ENCODE measurements at places on chromosomes 4 and X.

DNA sequence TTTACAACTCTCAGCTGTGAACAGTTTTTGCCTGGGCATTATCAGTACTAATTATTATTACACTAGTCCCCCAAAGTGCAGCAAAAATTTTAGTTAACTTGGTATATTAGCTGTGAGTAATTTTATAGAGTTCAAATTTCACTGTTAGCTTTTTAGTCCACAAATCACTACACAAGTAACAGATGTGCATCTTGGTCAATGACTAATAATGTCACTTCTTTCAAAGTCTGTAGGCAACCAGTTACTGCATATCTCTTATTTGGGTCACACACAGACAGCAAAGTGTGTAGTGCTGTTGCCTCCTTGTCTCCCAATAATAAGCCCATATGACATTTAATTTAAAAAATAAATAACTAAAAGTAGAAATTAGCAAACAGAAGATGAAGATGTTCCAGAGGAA is 159.9 kb downstream of the SCFD2 start:
- no peak for DNase-seq

- no peak for DNase-seq
Measured at GRCh38 chr4:82905205-82905604, 4.7 kb downstream of the THAP9 start.

DNA sequence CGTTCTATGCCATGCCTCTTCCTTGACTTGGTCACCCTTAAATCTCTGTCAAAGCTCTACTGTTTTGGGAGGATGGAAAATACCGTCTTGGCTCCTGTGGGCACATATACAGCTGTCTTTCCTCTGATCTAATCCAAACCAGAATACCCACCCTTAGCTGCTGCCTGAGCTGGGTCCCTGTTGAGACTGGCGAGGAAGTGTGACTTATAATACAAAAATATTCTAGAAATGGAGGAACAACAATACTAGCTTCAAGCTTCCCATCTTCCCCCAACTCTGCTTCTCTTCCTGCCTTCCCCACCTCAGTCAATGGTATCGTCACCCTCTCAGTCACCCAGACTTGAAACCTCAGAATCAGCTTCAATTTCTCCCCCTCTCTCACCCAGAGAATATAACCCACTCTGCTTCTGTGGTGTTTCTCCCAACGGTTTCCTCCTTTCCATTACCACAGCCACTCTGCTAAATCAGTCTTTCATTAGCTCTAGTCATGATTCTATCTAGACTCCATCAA is 599 bp upstream of the IL2RG start:
- DNase-seq = no peak

GRCh38 chr4:150242820-150243458 is 164.7 kb downstream of the DCLK2 start:
- DNase-seq = no peak

- no peak for DNase-seq
Measured at GRCh38 chrX:629230-630006, 1.2 kb upstream of the SHOX start.

DNA sequence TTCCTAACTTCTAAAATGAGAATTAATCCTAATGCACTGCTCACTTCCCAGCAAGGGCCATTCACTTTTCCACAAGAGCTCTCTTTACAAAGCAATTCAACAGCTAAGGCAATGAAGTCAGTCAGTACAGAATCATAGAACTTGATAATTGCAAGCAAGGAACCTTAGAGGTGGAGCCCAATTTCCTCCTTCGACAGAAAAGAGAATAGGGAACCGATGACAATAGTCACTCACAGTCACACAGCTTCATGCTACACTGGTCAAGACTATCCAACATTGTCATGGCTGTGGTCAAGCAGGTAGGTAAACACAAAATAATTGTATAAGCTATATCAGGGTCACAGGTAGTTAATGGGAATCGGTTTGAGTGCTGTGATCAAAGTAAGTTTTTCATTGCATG is 90.0 kb downstream of the ELOVL6 start:
- DNase-seq = no peak

DNA sequence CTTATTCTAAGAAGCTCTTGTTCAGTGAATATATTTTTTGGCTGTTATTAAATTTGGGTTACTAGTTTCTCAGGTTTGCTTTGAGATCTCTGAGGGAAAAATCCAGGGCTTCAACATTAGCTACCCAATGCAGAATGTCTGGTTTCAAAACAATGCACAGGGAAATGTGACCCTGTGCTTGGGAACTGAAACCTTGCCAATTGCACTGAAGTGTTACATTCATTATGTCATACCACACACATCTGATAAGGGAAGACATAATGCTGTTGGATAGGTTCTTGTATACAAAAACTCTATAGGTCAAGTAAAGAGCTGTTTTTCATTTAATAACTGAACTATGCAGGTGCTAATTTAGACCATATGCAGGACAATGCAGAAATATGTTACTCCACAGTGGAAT is 345.3 kb upstream of the BMP3 start:
- DNase-seq = no peak

GRCh38 chr4:106996490-106996889 is 39.6 kb downstream of the DKK2 start:
- no peak for DNase-seq

GRCh38 chrX:136766785-136767103 is 14.0 kb downstream of the ARHGEF6 start:
- no peak for DNase-seq
